ENCODE measurements at places on chromosomes 4 and X.

- DNase-seq: no peak
Observed at GRCh38 chrX:16023790-16024734, 99.3 kb upstream of the GRPR start.

DNA sequence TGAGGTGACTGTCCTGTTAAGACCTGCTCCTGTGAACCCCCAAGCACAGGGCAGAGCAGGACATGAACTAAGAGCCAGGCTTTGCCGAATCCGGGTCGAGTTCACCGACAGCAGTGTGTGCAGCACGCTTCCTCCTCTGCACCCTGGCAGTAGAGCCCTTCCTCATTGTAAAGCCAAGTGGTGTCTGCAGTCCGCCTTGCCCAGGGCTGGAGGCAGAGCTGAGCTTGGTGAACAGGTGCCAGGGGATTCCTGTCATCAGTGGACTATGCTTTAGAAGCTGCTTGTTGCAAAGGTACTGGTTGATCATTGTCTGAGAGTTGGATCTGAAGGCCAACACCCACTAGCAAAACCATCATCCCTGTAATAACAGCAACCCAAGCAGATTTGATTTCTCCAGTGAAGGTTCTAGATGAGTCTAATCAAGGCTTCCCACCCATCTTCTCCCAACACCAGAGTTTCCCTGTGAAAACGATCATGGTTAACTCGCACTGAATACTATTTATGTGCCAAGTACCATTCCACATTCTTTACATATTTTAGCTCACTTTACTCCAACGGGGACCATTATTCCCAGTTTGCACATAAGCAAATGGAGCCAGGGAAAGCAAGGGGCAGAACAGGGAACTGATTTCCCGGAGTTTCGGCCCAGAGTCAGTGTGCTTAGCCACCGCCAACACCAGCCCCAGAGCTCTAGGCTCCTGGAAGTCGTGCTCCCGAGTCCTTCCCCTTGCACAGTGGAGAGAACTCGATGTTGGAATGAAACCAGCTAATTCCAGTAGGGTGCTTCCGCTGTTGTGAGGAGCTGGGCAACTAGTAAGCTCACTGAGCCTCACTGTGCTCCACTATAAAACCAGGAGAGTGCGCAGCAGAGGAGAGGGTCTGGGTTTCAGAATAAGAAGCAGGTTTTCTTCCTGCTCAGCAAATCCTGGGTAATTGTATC lies 1.4 kb upstream of the SLC34A2 start:
- no peak for DNase-seq

DNA sequence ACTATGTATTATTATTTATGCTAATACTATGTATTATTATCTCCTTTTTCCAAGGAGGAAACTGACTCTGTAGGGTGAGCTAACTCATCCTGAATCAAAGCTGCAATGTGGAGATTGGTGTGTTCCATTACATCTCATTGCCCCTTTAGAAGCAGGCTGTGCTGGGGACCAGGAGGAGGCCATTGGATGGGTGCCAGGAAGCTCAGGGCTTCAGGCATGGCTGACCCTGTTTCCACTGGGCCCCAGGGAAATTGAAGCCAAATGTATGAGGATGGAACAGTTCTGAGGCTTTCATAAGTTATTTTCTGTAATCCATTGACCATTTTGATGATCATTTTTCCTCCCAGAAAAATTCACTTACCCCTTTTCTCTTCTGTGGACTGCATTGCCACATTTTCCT lies 418.8 kb upstream of the ZFP42 start:
- DNase-seq: no peak

DNA sequence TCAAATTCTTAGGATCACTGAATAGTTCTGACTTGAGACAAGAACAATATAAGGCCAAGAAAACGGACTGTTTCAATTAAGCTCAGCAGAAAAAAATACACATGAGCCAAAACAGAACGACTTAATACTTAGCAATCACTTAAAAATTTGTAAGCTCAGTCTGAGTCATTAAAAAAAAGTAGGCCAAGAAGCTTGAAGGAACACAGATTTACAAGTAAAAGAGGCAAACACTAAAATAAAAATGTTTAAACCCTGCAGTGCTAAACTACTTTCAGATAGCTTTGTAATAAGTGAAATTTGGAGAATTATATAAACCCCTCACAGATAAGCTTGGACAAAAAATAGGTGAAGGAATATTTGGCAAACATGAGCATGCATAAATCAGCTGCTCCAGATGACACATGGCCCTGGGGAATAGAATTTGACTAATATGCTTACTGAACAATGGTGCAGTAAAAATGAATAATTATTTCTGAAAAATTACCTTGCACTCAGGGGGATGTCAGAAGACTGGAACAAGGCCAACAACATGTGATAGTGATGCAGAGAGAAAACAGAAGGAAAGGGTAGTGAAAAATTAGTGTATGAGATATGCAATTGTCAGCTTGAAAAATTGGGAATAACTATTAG lies 49.6 kb downstream of the LNX1 start:
- no peak for DNase-seq

DNA sequence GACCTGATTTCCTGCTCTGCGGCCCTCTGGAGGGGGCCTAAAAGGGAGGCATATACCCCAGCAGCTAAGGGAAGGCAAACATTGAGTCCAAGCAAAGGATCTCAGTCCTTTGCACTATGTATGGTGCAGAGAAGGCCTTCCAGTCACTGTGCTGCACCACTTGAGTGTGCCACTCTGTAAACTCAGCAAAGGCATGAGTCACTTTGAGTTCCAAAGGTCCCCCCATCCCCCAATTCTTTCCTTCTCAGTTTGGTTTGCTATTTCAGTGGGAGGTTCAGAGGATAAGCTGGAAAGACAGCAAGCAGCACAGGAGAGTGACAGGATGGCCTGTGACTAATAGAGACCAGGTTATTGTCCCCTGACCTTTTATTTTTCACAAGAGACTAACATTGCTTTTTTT lies 131.3 kb downstream of the FHDC1 start:
- no peak for DNase-seq

- no peak for DNase-seq
Observed at GRCh38 chrX:132059973-132060540, 37.0 kb downstream of the STK26 start.

DNA sequence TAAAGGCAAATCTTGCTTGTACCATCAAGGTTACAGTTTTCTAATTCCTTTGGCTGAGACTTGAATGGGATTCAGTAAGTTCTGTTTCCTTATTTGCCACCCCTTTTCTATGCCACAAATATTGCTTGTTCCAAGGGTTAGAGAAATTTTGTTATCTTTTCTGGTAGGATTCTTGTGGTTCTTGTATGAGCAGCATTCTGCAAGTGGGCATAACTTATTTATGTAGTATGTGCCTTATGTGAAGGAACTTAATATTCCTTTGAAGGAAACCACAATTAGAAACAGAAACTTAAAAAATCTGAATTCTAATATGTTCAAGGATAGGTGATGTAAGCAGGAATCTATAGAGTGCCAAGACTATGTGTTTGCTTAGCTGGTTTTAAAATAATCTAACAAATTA lies 53.1 kb upstream of the TSPAN5 start:
- DNase-seq: no peak

- DNase-seq: no peak
Observed at GRCh38 chr4:92184566-92184965, 119.2 kb upstream of the GRID2 start.

- DNase-seq: peak; percentile 80
Observed at GRCh38 chr4:13544606-13545393, 492 bp upstream of the NKX3-2 start.

DNA sequence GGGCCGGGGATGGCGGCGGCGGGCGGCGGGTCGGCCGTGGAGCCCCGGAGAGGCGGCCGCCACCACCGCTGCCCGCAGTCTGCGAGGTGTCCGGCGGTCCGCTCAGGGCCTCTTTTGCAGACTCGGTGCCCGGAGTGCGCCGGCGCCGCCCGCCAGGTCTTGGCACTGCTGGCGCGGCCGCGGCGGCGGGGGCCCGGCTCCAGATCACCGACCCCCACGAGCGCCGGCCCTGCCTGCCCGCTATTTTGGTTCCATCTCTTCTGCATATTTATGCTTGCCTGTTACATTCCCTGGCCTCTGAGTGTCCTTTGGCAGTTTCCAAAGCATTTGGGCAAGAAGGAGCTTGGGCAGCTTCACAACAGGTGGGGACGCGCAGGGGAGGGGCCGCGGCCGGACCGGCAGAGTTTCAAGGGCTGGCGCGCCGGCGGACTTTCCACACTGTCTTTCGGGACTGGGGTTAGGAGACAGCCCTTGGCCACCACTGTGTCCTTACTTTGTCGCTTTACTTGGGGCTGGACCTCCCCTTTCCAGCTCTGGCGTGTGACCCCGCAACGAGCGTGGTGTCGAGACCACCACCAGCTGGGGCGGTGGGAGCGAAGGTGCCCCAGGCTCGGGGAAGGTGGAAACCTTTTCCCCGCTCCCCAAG lies 668 bp upstream of the TAPT1 start:
- DNase-seq: no peak

DNA sequence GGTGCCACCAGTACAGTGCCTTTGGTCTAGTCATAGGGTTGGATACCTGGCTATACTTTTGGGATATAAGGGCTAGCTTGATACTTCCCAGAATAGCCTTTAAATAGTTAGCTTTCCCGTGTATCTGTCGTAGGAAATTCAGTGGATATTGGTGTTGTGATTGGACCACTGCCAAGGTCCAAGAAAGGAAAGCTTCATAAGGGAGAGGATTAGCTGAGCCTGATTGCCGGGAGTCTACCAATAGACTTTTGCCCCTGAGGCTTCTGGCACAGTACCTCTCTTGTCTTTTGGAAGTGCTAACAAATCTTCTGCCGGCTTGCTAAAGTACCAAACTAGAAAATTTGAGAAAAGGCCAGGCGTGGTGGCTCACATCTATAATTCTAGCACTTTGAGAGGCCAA lies 350.6 kb downstream of the CHIC1 start:
- no peak for DNase-seq
